ENCODE measurements at places on chromosomes 1 and 21.

- DNase-seq: no peak
Measured at GRCh38 chr1:236484310-236484971, 39.3 kb upstream of the LGALS8 start.

DNA sequence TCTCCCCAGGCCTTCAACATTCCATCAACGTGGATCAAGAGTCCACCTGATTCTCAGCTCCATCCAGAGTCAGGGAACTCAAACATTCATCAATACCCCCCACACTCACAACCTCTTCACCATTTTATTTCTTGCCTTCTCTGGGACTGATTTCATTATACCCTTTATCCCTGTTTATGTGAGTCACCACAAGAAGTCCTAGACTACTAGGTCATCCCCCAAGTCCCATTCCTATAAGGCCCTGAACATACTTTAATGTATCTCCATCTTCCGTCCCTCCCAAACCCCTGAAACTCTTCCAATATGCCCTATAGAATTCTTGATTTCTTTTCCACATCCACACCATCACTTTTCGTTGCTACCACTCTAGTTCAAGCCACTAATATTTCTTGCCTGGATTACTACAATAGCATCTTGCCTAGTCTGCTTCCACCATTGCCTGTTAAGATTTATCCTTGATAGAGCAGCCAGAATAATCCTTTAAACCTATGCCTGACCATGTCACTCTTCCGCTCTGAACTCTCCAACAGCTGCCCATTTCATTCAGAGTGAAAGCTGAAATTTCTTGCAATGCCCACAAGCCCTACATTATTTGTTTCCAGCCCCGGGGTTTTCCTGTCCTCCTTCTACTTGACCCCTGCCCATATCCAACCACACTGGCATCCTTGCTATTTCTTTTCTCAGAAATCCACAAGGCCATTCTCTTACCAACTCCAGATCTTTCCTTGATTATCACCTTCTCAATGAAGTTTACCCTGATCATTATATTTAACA, 9.4 kb upstream of the SAMD13 start:
- no peak for DNase-seq

- DNase-seq: no peak
Measured at GRCh38 chr1:168141871-168142385, 5.2 kb upstream of the GPR161 start.

DNA sequence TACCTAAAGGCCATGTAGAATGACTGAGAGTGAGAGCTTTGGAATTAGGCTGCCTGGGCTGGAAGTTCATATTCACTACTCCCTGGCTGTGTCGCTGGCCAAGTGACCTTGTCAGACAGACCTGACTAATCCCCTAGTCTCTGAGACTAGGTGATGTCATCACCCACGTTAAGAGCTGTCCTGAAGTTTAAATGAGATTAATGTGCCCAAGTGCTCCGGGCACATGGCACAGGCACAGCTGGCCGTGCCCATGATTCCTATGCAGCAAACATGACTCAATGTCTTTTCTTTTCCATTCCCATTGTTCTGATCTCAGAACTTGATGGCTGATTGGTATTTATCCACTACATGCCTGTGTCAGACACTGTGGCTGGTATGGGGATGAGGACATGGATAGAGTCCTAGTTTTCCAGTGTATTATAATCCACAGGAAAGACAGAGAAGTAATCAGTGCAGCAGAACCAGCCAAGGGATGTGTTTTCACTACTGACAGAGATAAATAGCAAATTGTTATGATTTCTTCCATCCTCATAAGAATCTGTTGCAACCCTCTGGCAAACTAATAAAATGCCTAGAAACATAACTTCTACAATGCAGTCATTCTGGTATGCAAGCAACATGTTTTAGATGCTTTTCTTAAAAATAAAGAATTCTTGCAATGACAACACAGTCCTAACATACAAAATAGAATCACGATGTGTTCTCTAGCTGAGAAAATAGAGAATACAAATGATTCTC, 180.9 kb downstream of the PCP4 start:
- no peak for DNase-seq

- DNase-seq: no peak
Measured at GRCh38 chr1:93344886-93345632, 648 bp upstream of the DR1 start.

DNA sequence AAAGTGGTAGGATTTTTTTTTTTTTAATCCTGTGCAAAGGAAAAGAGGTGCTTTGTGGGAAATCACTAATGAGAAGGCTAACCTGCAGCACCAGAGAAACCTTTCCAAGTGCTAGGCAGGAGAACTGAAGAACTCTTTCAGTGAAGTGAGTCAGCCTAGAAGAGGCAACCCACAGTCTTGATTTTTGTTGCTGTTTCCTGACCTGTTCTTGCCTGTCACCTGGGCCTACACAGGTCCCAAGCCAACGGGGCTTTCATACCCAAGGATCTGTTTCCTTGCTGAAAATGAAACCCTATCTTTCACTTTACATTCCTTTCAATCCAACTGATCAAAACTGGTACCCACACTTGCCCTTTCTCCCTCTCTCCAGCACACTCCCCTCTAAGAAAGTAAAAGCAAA, 7.1 kb upstream of the IKBKE start:
- no peak for DNase-seq

DNA sequence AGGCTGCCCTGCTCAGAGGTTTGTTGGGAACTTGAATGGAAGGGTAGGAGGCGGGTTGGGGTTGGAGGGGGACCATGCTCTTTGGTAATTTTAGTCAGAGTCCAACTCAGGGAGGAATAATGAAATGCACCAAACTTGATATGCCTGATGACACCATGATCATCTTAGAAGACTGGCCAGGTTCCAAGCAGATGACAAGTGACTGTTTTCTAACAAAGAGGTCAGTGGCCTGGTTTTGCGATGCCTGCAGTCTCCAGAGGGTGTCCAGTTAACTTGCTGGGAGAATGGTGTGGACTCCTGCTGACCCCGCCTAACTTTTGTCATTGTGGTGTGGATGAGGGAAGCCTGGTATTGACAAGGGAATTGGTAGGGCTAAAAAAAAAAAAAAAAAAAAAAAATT, 12.4 kb downstream of the VANGL1 start:
- no peak for DNase-seq

DNA sequence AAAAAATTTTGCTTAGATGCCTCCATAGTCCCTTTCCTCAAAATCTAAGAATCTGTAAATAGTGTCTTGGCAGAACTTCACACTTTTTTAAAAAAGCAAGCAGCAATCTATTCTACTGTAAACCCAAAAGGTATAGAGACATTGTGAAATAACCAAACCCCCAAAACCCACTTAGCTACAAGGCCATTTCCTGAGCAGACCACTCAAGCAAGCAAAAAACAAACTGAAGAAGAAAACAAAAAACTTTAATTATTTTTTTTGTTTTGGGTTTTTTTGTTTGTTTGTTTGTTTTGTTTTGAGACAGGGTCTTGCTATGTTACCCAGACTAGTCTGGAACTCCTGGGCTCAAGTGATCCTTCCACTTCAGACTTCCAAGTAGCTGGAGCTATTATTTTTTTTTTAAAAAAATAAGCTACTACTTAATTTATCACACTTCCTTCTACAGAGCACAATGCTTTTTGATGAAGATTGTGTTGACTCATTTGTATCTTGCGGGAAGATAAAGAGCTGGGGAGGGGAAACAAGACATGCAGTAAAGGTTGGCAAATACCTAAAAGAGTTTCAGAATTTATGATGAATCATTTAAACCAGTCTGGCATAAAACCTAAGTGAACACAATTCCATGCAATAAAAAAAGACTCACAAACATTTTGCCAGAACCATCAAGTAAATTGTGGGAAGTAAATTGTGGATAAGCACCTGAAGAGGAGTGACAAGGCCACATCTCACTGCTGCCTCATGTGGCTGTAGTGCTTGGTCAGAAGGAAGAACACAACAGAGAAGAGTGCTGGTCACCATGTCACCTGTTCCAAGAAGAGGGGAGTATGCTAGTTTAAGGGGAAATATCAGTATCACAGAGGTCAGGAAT, 2.7 kb upstream of the PTPN22 start:
- DNase-seq: no peak

DNA sequence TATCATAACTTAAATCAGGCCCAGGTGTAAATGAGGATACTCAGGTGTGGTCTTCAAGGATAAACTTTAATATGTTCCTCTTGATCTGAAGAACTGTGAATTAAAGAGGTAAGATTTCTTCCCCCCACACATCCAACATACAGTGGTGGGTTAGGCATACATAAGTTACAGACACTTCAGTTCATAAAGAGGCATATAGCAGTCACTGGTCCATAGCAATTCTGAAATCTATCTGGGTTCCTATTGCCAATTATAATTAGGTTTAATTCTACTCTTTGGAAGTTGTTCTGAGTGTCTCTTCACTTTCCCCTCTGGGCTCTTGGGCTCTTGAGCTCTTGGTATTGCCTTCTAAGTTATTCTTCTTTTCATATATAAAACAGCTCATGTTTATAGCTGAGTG, 32.5 kb upstream of the TSPAN2 start:
- DNase-seq: no peak

- no peak for DNase-seq
Measured at GRCh38 chr1:1994536-1994935, 9.1 kb downstream of the CFAP74 start.

- no peak for DNase-seq
Measured at GRCh38 chr1:88350648-88351047, 333.4 kb upstream of the PKN2 start.

GRCh38 chr1:15936025-15936424, 39.9 kb downstream of the ZBTB17 start:
- no peak for DNase-seq

DNA sequence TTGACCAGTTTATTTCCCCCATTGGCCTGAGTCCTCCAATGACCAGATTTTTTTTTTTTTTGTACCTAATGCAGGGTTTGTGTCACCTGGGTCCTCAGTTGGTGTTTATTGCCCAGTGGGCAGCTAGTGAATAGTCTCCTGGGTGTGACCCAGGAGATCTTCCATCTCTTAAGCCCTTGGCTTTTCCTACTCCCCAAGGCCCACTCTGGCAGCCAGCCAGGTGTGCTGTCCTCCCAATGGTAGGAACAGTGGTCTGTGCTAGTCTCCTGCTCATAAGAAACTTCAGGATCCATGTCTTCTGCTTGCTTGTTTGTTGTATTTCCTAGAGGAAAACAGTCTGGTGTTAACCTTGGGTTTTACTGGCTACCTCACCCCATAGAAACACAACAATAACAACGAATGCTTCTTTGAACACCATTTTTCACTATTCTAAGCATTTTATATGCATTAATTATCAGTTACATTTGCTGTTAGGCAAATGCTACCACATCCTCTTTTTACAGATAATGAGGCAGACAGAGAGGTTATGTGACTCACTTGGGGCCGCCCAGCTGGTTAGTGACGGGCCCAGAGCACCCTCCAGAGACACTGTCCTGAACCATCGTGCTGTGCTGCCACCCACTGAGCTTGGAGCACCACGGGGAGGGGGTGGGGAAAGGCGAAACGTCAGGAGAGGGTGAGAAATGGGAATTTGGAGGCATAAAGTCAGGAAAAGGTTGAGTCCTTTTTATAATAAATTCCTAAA, 107.5 kb downstream of the HIVEP3 start:
- DNase-seq: peak; percentile 29

- no peak for DNase-seq
Measured at GRCh38 chr1:202106340-202107254, 16.1 kb upstream of the GPR37L1 start.

- DNase-seq: no peak
Measured at GRCh38 chr1:7177021-7177420, 391.8 kb downstream of the CAMTA1 start.

DNA sequence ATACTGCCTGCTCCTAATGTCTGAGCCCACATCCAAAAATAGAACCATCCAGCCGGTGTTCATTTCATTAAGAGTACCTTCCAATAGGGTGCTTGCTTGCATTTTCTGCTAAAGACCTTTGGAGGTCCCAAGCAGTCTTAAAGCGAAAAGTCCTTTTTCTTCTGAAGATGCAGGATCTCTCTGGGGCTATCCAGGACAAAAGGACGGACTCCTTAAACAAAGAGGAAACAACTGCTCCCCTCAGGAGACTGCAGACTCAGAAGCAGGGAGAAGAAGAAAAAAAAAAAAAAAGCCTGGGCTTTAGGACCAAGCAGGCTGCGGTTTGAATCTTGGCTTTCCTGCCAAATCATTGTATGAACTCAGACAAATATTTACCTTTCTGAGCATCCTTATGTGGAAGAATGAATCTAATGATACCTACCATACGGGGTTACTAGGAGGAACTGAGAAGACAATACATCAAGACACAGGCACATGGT, 204.0 kb downstream of the PLPP3 start:
- DNase-seq: no peak

DNA sequence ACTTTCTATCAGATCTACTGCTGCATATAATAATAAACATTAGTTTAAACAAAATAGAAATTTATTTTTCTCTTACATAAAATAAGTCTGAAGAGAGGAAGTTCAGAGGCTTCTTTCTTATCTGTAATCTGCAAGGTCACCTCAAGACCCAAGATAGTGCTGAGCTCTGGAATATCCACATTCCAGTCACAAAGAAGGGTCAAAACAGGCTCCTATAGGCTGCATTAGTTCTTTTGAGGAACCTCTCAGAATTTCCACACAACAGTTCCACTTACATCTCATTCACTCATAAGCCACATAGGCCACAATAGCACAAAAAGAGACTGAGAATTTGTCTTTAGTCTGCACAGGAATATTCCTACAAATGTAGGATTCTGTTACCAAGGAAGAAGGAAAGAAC, 15.4 kb downstream of the DYNLT5 start:
- no peak for DNase-seq

GRCh38 chr1:93569489-93569888, 112.1 kb downstream of the BCAR3 start:
- DNase-seq: no peak

DNA sequence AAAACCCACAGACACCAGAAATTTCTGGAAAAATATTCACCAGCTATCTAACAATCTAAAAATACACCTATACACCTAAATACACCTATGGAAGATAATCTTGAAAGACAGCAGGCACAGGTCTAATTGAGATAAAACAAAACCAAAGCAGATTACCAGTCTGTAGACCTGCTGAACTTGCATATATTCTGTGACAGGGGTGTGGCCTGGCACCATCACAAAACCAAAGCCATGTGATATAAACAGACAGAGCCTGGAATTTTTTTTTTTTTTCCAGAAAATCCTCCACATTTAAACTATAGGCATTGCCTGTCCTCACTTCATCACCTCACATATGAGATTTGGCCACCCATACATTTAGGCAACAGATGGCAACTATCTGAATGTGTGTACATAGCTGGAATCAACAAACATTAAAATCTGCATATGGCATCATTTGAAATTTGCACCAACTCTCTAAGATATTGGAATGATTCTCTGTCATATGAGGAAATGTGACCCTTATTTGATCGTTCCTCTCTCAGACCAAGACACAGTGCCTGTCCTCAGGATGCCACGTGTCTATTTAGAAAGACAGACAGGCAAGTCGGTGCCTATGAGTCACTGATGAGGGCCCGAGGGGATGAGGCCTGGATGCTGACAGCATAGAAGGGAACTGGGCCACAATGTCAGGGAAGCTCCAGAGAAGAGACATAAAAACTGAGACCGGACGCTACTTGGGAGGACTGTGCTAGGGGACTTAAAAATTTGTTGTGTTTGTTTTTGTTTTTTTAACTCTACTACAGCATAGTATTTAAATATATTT, 32.6 kb downstream of the NMNAT2 start:
- no peak for DNase-seq
